GM20000 (cell line): ENCODE measurements at places on chromosomes 2 and 18.

GRCh38 chr2:176565641-176566323, 296.5 kb downstream of the MTX2 start:
- no peak for DNase-seq

- no peak for DNase-seq
Measured at GRCh38 chr2:237920673-237921072, 46.1 kb upstream of the UBE2F start.

DNA sequence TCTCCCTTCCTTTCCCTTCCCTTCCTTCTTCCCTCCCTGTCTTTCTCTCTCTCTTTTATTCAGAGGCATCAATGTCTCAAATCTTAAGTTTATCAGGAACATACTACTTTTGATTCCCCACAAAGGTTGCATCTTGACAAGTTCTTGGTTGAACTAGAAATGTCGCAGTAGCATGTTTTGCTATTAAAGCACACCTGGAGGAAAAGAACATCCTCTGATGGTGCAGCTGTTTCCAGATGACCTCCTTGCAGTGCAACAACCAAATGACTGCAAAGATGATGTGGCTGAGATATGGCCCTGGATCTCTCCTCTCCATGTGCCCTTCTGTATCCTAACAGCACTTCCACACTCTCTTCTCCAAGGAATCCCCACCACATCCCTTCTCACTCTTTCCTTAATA, 127.2 kb downstream of the SLC8A1 start:
- DNase-seq, result no peak

- no peak for DNase-seq
Measured at GRCh38 chr2:58914733-58915505, 673.8 kb upstream of the FANCL start.

GRCh38 chr2:65017335-65017734, 28.1 kb downstream of the SLC1A4 start:
- peak; percentile 36 for DNase-seq

DNA sequence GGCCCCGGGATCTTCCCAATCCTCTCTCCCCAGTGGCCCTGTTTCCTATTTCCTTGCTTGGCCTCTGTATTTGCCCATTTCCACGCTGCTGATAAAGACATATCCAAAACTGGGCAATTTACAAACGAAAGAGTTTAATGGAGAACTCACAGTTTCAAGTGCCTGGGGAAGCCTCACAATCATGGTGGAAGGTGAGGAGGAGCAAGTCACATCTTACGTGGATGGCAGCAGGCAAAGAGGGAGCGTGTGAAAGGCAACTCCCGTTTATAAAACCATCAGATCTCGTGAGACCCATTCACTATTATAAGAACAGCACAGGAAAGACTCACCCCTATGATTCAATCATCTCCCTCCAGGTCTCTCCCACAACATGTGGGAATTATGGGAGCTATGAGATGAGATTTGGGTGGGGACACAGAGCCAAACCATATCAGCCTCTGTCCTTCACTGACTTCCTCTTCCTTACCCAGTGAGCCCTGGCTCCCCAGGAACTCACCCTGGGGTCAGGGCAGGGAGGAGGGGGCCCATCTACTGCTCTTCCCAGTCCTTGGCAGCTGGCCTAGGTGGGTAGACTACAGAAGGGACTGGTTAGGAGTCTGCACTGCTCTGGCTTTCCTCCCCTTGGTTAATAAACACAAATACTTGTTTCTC, 105.8 kb upstream of the MYCN start:
- DNase-seq, result no peak

DNA sequence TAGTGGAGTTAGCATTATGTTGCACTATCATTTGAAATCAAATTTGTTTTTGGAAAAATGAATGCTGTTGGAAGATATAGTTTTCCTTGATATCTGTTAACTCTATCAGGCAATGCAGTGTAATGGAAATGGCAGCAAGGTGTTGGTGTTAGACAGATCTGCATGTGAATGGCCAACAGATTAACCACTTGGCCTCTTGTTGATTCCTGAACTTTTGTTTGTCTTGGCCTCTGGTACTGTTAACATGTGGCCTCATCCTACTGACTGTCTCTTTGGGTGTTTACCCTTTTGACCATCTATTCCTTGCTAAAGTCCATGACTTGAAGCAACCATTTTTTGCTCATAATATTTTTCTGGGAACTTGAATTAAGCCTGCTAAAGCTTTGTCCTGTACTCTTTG, 110.2 kb upstream of the CDH2 start:
- DNase-seq, result no peak

GRCh38 chr18:42758852-42759251, 356.6 kb downstream of the RIT2 start:
- DNase-seq, result no peak

- DNase-seq, result no peak
Measured at GRCh38 chr2:113278742-113279139, at the start of gene PAX8. Gene PAX8, minus strand, starts transcription at chr2:113278921. Its CDS starts 527 bp downstream, at chr2:113278394.

- no peak for DNase-seq
Measured at GRCh38 chr2:135095591-135095990, 43.5 kb downstream of the RAB3GAP1 start.

GRCh38 chr2:133633881-133634409, 65.7 kb upstream of the NCKAP5 start:
- DNase-seq, result no peak

- peak; percentile 31 for DNase-seq
Measured at GRCh38 chr2:17538022-17538843, 2.3 kb upstream of the VSNL1 start.

DNA sequence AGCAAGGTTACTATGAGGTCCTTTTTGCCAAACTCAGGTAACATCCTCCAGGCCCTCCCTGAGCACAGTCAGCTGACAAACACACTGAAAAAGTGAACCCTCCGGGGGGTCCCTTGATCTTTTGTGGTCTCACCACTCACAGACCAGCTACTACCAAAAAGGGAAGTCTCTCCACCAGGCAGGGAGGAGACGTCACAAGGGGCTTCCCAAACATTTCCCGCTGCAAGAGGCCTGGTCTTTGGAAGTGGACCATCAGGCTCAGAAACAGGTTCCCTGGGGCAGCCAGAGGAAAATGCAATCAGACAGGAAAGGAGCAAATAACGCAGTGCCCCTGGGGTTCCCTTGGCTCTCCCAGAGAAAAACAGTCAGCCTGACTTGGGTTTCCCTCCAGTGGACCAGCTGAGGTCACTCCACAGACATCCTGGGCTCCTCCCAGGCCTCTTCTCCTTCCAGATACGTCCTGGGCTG, 38.7 kb upstream of the POMC start:
- no peak for DNase-seq

DNA sequence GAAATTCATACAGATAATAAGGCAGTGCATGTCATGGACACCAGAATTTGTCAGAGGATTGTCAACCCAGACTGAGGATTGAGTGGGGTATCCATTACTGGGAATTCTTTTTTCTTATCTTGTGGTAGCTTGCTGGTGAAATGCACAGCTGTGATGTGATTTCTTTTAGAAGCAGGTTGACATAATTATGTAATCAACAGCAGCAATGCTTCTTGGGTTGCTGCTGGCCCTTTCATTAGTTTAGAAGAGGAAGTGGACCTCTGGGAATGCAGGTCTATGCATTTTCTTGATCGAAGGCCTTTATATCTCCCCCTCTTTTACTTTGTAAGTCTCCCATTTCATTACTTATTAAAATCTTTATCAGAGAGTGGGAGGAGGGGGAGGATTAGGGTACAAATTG, 319.9 kb downstream of the AGPS start:
- DNase-seq, result no peak

DNA sequence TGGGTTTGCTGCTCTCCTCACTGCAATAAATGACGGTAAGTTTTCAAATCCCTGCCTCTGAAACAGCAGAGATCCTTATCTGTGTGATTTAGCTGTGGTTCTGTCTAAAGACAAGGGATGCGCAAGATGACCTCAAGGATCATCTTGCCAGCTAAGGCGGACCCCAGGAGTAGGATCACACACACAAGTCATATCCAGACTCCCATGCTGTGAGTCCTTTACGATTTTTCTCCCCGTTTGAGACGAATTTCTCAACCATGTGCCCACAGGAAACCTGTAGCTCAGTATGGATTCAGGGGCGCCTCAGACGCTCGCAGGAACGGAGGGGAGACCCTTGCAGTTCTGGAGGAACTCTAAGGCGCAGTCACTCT, 11.1 kb upstream of the DCTN1 start:
- no peak for DNase-seq

GRCh38 chr18:25055076-25055475, 296.9 kb downstream of the ZNF521 start:
- DNase-seq, result no peak

GRCh38 chr18:79384834-79385233, 10.9 kb upstream of the NFATC1 start:
- no peak for DNase-seq

DNA sequence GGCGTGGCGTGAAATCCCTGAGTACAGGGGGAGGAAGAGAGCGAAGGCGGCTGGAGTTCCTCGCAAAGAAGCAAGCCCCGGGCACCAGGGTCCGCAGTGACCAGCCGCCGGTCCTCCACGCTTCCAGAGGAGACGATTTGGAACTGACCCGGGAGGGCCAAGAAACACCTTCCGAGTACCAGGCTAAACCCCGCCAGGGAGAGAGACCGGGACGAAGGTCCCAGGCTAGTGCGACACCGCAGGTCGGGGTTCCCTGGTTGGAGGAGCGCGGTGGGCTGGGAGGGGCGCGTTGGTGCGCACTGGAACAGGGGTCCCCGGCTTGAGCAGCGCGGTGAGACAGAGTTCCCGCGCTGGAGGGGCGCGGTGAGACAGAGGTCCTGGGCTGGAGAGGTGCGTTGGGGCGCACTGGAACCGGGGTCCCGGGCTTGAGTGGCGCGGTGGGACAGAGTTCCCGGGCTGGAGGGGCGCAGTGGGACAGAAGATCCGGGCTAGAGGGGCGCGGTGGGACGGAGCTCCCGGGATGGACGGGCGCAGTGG, 901 bp downstream of the WDFY1 start:
- peak; percentile 41 for DNase-seq

GRCh38 chr2:126798276-126799140, 100.2 kb upstream of the TEX51 start:
- no peak for DNase-seq

DNA sequence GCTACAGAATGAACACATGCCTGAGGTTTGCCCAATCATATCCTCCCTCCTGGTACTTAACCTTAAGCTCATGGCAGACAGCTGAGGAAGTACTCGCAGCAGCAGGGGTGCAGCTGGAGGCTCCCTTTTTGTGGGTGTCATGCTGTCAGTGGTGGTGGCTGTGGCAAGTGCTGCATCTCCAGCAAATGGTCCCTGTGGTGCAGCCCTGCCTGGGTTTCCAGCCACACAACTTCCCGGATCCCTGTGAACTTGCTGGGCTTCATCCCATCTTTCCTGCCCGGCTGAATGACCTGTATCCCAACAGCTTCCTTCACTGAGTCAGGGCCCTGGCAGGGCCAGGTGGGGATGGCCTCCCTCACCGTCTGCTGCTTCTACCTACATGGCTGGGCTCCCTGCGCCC, 5.0 kb downstream of the TMEM185B start:
- no peak for DNase-seq

DNA sequence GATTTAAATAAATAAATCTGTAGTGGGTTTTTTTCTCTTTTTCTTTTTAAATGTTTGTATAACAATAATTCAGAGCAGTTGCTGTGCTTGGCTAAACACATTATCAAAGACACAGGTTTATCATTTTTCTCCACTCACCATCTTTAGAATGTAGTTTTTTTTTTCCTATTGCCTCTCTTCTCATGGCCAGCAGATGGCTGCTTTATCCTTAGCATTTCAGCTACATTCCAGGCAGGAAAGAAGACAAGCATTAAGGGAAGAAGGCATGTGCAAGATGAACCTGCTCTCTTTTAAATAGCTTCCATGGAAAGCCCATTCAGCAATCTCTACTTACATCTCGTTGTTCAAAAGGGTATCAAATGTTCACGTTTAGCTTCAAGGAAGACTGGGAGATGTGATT, 42.6 kb downstream of the ARHGAP15 start:
- DNase-seq, result no peak

DNA sequence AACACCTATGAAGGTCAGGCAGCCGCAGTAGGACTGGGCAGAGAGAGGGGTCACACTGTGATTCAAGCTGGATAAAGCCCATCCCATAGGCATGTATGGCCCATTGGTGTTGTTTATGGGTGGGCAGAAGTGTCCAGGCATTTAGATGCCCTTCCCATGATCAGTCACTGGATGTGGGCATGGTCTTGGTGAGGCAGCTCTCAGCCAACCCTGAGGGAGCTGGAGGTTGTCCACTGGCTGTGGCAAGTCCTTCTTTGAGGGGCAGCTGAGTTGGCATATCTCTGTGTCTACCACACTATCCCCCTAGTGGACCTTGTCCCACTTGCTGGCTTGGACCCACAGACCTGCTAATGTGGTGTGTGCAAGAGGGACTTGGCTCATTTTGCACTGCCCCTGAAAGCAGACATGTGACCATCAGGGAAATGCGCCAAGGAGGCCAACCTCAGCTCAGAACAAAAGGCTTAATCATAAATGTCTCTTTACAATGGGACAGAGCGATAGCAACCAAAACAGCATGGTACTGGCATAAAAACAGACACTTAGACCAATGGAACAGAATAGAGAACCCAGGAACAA, 82.0 kb downstream of the TMEM17 start:
- DNase-seq, result no peak

DNA sequence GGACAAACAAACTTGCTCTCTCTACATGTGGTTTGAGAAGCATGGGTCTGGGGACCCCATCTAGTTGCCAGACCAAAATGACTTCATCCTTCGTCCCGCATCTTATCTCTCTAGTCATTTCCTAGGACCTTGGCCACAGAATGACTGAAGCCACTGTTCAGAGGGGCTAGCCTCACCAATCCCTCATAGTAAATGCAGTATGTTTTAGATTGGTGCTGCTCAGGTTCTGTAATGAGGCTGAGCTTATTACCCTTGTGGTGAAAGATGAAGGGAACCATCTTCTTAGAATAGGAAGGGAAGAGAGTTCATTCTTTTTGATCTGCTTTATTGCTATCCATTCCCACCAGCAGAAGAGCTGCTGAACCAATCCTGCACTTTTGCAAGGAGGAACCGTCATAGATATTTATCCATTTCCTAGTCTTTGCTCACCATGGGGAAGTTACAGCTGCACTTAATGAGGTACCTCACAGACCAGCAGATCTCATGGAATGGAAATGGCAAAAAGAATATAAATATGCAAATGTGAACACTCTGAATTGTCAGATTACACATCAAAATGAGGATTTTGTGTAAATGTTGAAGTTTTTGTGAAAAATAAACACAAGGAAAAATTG, 436.7 kb downstream of the LPIN1 start:
- DNase-seq, result no peak
